ENCODE measurements at places on chromosomes 16 and 17. TPM values are rescaled to one million over a fixed set of nuclear protein-coding genes. Genes with fewer than 3 reads are reported as not detected.

GRCh38 chr17:17815062-17815406, 21.8 kb downstream of the SREBF1 start:
- no peak overlapping the region for H3K4me3 ChIP-seq
- DNase-seq = no peak
- H3K27ac ChIP-seq = peak overlapping the region; percentile 48
- H3K4me1 ChIP-seq = peaks cover 34% of the 10 kb centered on the region
- peaks cover 30% of the 10 kb centered on the region for H3K36me3 ChIP-seq

DNA sequence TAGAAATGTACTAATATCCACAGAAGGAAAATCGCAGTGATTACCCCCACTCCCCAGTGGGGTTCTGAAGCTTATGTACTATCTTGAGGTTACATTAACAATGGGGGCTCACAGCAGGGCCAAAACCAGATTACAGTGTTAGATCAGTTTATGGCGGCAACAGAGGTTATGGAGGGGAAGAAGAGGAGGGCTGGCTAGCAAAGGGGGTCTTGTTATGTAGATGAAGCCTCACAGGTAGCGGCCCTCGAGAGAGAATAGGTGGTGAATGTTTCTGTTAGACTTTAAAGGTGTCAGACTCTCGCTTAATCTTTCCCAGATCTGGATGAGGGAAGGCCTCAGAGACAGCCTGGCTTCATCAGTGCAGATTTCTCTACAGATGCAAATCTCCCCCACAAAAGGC, 22.2 kb downstream of the RNF112 start:
- no peaks in the 10 kb centered on the region for H3K36me3 ChIP-seq
- DNase-seq = no peak
- H3K4me3 ChIP-seq = no peak overlapping the region
- no peaks in the 10 kb centered on the region for H3K4me1 ChIP-seq
- no peak overlapping the region for H3K27ac ChIP-seq
- no peaks in the 10 kb centered on the region for H3K27me3 ChIP-seq

- no peaks in the 10 kb centered on the region for H3K27me3 ChIP-seq
- DNase-seq = no peak
- H3K27ac ChIP-seq = no peak overlapping the region
- no peak overlapping the region for H3K4me3 ChIP-seq
Observed at GRCh38 chr17:57317079-57317478, 60.8 kb downstream of the MSI2 start.

DNA sequence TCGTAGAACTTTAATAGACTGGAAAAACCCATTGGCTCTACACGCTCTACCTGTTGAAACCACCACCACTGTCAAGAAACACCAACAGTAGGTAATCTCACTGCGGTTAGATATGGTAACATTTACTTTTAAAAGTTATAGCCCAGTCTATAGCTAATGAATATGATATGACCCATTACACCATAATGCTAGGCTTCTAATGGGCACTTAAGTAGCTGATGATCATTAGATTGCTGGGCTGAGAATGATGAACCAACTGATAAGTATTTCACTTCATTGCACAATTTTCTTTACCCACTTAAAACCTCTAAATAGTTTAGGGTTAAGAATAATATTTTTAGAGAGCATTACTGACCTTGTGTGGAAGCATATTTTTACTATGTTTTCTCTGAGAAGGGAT, 788.9 kb upstream of the CA10 start:
- H3K27me3 ChIP-seq = no peaks in the 10 kb centered on the region
- DNase-seq = no peak
- H3K4me3 ChIP-seq = no peak overlapping the region
- no peaks in the 10 kb centered on the region for H3K36me3 ChIP-seq

DNA sequence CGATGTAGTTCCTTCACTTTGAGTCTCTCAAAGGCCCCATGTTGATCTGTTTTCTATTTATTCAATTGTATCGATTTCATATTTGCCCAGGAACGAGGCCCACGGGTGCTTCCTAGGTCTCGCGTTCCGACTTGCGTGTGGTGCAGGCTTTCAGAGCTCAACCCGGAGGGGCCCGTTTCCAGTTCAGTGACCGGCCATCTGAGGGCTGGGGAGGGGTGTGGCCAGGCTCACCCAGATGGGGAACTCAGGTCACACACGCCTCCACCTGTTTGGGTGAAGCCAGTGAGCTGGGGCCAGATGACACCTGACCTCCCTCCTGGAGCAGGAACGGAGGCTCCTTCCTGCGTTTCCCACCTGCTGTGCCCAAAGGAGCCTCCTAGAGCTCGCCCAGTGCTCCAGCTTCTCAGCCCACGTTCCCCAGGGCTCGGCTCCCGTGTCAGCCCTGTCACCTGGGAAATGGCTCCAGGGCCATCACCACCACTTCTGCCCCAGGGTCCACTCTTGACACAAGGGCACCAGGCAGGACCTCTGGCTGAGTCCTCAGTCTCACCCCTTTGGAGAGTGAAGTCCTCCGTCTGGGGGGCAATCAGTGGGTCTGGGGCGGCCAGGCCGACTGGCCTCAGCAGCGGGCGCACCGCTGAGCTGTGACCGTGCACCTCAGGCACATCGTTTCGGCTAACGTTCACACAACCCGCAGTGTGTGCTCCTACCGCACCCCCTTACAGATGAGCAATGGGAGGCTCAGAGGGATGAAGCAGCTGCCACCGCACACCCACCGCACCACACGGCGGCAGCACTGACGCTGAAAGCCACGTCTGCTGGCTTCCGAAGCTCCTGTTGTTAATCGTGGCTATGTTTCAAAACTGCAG, 18.0 kb downstream of the FOXF1 start:
- H3K4me1 ChIP-seq = no peaks in the 10 kb centered on the region
- H3K27me3 ChIP-seq = no peaks in the 10 kb centered on the region
- DNase-seq = no peak
- no peaks in the 10 kb centered on the region for H3K36me3 ChIP-seq
- no peak overlapping the region for H3K4me3 ChIP-seq

- no peaks in the 10 kb centered on the region for H3K36me3 ChIP-seq
- peaks cover 7% of the 10 kb centered on the region for H3K4me1 ChIP-seq
- no peak for DNase-seq
- H3K4me3 ChIP-seq = no peak overlapping the region
Observed at GRCh38 chr17:47200325-47200664, 8.9 kb upstream of the MYL4 start.

- no peak for DNase-seq
- H3K4me3 ChIP-seq = no peak overlapping the region
- no peak overlapping the region for H3K27ac ChIP-seq
- H3K27me3 ChIP-seq = no peaks in the 10 kb centered on the region
- peaks cover 3% of the 10 kb centered on the region for H3K36me3 ChIP-seq
Observed at GRCh38 chr17:17188586-17188985, 17.5 kb downstream of the PLD6 start.

- no peak within 1 kb of the TSS for H3K27ac ChIP-seq
- H3K4me1 ChIP-seq = no peaks in the 10 kb centered on the region
- H3K4me3 ChIP-seq = no peak within 1 kb of the TSS
- DNase-seq = no peak
Observed at GRCh38 chr17:48530887-48531272, at the start of gene HOXB1. Gene HOXB1 (minus strand): TSS chr17:48531011. CDS start chr17:48530904, 107 bp downstream.

GRCh38 chr16:4648917-4649316, 24.3 kb downstream of the MGRN1 start:
- no peaks in the 10 kb centered on the region for H3K27me3 ChIP-seq
- H3K4me3 ChIP-seq = no peak overlapping the region
- no peak for DNase-seq
- H3K36me3 ChIP-seq = no peaks in the 10 kb centered on the region

- peak; percentile 43 for DNase-seq
- H3K36me3 ChIP-seq = no peaks in the 10 kb centered on the region
- no peak overlapping the region for H3K4me3 ChIP-seq
- H3K27me3 ChIP-seq = no peaks in the 10 kb centered on the region
- peak overlapping the region; percentile 17 for H3K27ac ChIP-seq
Observed at GRCh38 chr16:84839054-84839453, 19.3 kb downstream of the CRISPLD2 start.

DNA sequence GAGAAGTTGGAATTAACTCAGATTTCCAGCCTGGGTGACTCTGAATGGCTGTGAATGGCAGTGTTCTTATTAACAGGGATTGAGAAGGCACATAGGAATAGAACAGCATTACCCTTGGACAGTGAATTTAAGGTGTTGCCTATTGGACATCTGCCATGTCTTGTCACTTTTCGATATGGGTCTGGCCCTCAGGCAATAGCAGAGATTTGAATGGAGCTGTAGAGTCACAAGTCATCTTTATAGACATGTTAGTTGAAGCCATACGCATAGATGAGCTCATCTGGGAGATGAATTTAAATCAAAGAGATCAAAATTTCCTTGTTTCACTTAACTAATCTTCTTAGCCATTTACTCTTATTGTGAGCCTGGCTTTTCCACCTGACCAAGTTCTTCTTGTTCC, 14.9 kb upstream of the DHRS11 start:
- peaks cover 19% of the 10 kb centered on the region for H3K36me3 ChIP-seq
- no peak for DNase-seq
- H3K4me1 ChIP-seq = no peaks in the 10 kb centered on the region
- H3K27ac ChIP-seq = no peak overlapping the region
- H3K4me3 ChIP-seq = no peak overlapping the region
- H3K27me3 ChIP-seq = no peaks in the 10 kb centered on the region

DNA sequence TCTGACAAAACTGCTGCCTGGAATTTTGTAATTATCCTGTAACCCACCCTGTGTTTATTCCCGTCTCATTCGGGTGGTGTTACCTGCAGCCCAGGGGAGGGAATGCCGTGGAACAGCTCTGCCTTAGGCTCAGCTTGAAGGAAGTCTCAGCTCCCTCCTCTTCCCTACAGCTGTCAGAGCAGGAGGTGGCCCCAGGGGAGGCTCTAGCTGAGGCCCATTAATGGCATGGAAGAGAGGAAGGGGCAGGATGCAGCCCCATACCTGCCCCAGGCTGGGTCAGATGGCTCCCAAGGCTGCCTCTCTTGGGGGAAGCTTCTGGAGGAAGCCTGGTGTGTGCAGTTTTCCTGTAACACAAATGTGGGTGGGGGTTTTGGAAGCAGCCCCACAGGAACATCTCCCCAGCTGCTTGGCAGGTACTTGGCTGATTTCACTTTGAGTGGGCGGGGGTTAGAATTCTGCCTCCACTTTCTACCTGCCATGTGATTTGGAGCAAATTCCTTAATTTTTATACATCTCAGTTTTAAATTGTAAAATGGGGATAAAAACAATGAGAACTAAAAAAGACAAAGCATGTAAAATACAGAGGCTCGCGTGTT, 103.9 kb downstream of the MGAT5B start:
- H3K4me1 ChIP-seq = no peaks in the 10 kb centered on the region
- no peaks in the 10 kb centered on the region for H3K36me3 ChIP-seq
- H3K27me3 ChIP-seq = peaks cover 3% of the 10 kb centered on the region

- peak overlapping the region; percentile 100 for H3K27ac ChIP-seq
- DNase-seq = no peak
- H3K4me3 ChIP-seq = peak overlapping the region; percentile 68
- no peaks in the 10 kb centered on the region for H3K27me3 ChIP-seq
- peaks cover 90% of the 10 kb centered on the region for H3K4me1 ChIP-seq
Observed at GRCh38 chr16:1080801-1081733, 8.5 kb downstream of the SSTR5 start.

DNA sequence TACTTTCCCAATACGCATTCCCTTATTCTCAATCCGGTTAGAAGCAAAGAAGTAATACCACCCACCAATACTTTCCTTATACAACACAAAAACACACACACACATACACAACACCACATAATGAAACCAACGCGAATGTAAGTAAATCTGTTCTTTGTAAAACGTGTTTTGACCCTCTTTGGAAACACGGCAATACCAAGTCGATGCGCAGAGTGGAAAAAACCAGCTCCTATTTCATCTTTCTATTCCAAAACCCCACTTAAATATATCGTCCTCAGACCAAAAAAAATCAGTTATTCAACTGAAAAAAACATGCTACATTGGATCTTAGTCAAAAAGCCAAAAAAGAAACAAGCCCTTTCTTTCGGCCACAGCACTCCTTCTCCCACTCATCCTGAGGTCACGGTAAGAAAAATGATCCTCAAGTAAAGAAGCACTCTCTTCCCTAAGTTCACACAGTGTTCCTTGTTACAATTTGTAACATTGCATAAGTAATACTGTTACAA, 31.0 kb upstream of the ARL4D start:
- H3K4me1 ChIP-seq = peaks cover 20% of the 10 kb centered on the region
- peak overlapping the region; percentile 95 for H3K27ac ChIP-seq
- no peaks in the 10 kb centered on the region for H3K36me3 ChIP-seq
- DNase-seq = peak; percentile 96

FBXO39 gene
- not detected for total RNA-seq

SCN4A gene
- 2.7 TPM for total RNA-seq

ASB16 gene
- 0.37 TPM for total RNA-seq

CCL15 gene
- not detected for total RNA-seq

PIMREG gene
- 57.0 TPM for total RNA-seq
